A549 treated with ZK216348 at 1 μM for 4 hours (cell line): ENCODE measurements at places on chromosomes 1 and 21. TPM values are rescaled to one million over a fixed set of nuclear protein-coding genes. Genes with fewer than 3 reads are reported as not detected.

The HTR1D gene
- 12.6 to 18.2 TPM (median 15.3 TPM) in 5 replicates for total RNA-seq

The GRIK1 gene
- total RNA-seq: not detected in 5 replicates

The OR2T2 gene
- total RNA-seq: not detected in 5 replicates

The PFKFB2 gene
- total RNA-seq: 4.6 to 7.3 TPM (median 6.4 TPM) in 5 replicates

The IL19 gene
- not detected in 5 replicates for total RNA-seq

The C1orf50 gene
- total RNA-seq: 2.3 to 5.5 TPM (median 3.9 TPM) in 5 replicates

The KRTAP19-1 gene
- not detected in 5 replicates for total RNA-seq

The TRIM67 gene
- 0.11 to 0.22 TPM (median 0.18 TPM) in 5 replicates for total RNA-seq
